ENCODE measurements at places on chromosomes 1 and 21.
A peak's percentile ranks its signal among the peaks of the same experiment; 100 is the strongest.

- no peak for DNase-seq
Measured at GRCh38 chr1:178066908-178067614, 26.8 kb upstream of the RASAL2 start.

DNA sequence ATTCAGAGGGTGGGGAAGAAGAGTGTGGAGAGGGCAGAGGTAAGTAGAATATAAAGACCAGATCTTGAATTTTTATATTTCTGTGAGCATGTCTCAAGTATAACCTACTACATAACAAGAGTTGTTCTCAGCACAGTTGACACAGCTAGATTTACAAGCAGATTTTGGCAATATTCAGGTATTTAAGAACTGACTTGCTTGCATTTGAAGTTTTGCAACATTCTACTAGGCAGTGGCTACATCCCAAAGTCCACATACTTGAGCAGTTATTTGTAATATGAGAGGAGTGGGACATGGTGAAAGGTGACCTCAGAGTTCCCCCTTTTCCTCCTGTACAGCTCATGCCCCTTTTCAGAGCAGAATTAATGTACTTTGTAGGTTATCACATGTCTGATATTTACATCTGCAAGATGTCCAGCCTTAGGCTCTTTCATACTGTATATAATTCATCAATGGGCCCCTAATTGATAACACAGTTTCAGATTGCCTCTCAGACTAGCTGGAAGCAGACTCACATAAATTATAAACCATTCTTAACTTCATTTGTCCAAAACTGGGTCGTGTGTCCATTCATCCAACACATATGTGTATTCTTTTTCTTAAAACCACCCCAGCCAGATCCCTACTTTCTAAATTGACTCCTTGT lies 136.7 kb upstream of the RAVER2 start:
- no peak for DNase-seq

DNA sequence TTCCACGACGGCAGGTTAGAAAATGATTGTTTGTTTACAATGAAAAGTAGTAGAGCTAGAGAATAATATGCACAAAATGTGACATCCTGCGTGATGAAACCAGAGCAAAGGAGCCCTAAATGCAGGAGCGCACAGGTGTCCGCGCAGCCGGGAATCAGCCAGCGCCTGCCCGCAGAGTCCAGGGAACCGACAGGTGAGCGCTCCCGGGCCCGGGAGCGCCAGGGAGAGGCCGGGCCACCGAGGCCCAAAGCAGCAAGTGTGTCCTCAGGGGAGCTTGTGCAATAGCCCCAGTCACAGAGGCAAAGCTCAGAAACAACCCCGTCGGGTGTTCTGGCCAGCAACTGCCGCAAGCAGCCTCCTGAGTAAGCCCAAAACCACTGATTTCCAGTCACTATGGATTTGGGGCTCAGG lies 789 bp upstream of the GALE start:
- no peak for DNase-seq

GRCh38 chr1:182279724-182280503 lies 111.7 kb downstream of the GLUL start:
- DNase-seq: no peak

DNA sequence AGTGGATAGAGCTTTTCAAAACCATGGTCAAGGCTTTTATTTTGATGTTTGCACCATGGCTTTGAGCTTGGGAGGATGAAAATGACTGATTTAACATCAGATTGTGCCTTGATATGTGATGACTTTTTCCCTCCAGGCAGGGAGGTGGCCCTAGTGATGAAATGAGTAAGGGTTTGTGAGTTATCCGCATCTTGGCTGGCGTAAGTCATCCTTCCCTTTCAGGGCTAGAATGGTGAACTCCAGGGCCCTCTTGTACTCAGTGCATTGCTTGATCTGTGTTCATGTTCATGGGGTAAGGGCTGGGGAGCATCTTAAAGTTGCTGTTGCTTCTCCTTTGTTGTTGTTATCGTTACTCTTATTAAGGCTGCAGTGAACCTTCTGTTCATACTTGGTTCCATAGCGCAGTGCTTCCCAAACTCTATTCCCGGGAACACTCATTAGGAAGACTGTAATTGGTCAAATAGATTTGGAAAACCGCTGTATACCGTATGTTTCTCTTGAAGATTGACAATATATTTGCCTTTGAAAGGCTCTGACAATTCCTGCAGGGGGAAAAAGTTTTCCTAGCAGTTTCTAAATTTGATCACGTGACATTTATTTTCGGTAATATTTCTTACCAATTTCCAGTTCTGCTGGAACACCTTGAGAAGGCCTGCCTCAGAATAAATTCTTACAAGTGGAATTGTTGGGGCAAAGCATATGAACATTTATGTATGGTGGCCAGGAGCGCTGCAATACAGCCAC lies 23.1 kb downstream of the GPR137B start:
- DNase-seq: no peak

- peak; percentile 21 for DNase-seq
Measured at GRCh38 chr21:35039595-35040289, 9.4 kb downstream of the RUNX1 start.

GRCh38 chr1:215857317-215857716 lies 290.2 kb downstream of the KCTD3 start:
- DNase-seq: no peak

- no peak for DNase-seq
Measured at GRCh38 chr1:246445503-246445902, 61.6 kb downstream of the SMYD3 start.

- DNase-seq: no peak
Measured at GRCh38 chr1:15031251-15031933, 122.2 kb upstream of the TMEM51 start.

DNA sequence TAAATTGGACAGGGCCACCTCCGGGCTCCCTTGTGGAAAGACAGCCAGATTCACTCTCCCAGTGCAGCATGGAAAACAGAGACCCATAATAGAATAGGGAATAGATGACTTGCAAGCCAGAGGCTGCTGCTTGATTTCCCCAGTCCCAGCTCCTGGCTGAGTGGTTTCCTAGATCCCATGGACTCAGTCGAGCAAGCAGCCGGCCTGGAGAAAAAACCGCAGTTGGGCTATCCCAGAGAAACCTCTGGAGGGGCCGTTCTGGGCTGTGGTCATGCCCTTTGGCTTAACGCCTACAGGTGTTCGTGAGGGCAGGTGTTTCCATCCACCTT lies 61.7 kb downstream of the ELK4 start:
- DNase-seq: no peak

DNA sequence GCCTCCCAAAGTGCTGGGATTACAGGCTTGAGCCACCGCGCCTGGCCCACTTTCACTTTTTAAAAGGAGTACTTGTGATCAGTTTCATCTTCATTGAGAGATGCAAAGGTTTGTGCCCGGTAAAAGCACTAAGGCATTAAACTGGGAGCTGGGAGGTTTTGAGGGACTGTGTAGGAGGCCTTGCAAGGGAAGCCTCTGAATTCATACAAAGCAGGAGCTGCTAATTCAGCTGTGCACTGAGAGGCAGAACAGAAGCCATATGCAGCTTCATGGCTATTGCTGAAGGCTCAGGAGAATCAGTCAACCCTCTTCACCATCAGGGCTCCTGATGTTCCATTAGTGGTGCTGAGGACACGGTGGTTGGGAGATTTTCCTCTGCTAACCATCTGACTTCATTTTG lies 77.7 kb downstream of the GPR88 start:
- DNase-seq: no peak

DNA sequence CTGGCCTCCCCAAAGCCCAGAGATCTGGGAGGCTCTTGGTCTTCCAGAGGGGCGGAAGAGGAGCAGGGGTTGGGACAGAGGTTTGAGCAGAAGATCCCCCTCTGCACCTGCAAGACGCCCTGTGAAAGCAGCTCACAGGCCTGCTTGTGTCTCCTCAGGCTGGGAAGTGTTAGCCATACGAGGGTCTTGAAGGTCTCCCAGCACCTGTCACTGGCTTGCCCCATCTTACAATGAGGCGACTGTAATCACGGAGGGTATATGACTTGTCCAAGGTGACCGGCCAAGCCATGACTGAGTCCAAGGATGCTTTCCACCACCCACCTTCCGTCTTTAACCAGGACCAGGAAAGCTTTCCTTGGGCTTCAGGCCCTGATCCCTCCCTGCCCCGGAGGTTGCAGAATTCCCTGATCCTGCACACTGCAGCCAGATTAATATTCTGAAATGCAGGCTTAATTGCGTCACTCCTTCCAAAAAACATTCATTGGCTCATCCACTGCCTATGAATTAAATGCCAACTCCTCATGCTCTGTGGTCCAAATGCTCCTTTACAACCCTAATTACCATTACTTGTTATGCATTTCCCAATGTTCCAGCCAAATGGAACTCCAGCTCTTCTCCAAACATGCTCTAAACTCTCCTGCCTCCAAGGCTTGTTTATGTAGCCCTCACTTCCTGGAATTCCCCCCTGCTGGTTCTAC lies 64.0 kb downstream of the DDX20 start:
- DNase-seq: no peak

DNA sequence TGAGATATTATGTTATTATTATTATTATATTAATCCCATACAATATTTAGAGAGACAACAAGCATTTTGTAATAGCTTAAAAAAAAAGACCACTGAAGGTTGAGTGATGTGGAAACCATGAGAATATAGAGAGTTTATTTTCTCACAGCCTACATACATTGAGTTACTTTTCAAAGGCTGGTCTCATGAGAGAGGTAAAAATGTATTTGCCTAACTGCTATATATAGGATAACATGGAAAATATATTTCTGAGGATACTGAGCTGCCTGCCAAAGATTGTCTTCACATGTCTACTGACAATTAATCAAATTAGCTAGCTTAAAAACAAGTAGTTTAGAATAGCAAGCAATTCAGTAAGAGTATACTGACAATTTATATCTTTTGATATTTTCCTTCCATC lies 192.2 kb upstream of the NRIP1 start:
- DNase-seq: no peak

DNA sequence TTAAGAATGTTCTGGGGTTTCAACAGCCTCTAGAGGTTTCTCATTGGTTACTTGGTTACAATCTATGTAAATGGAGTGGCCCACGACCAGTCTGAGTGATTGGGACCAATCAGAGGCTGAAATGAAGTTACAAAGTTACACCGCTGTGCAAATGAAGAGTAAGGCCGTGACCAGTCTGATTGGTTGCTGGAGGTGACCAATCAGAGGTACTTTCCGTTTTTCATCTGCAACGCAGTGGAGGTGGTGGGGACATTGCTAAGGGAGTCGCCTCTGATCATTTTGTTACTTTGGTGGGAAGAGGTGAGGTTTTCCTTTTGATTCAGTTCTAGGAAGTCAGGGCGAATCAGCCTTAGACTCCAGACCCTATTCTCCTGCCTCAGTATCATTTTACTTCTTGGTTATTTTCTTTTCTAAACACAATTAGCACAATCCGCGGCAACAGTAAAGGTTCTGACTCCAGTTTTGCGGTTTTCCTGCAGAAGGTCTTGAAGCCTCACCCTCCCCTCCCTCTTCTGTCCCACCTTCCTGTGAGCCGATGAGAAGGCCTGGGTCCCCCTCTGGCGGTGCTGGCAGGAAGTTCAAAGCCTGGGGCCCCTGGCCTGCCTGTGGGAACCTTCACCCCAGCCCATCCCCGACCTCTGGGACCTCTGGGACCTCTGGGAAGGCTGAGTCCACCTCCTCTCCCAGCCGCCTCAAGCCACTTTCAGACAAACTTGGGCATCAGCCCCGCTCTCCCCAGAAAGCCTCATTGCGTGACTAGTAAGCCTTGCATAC lies 38.7 kb upstream of the TTC34 start:
- DNase-seq: peak; percentile 48
